ENCODE measurements at places on chromosomes 6 and 20.

- DNase-seq, result no peak
Measured at GRCh38 chr6:138862456-138862855, 66.6 kb downstream of the ECT2L start.

- DNase-seq, result no peak
Measured at GRCh38 chr20:54070187-54070987, at the start of gene BCAS1. Gene BCAS1, minus strand, starts transcription at chr20:54070594. Its CDS starts 11,876 bp downstream, at chr20:54058718.

DNA sequence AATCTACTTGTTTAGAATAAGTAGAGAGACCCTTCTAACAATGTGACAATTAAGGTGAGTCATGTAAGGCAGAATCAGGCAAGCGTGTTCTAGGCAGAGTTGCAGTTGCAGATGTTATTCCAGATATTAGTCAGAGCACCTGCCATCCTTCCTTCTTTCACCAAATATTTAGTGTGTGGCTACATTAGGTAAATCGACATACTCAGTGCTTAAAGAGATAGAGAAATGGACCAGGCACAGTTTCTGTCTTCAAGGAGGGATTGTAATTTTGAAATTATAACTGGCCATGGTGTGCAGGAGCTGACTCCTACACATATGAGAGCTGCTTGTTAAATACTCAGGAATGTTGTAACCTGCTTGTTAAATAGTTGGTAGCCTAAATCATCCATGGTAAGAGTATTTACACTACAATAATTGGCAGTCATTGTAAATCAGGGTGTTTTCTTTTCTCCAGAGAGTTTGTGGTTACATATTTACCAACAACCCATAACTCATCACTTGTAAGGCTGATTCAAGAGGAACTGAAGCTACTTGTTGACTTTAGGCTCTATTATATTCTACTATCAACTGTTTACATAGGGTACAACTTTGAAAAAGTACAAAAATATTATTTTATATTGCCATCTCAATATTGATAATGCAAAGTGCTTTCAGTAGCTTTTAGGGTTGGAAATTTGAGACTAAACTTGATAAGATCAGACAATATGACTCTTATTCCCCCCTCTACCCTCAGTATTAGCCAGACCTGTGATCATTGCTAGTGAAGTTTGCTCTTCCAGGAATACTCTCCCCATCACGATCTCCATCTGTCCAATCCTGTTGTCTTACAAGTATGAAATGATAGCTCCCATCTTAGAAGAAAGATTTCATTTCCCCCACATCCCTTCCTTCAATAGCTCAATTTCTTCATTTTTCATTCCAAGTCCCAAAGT is 607.1 kb downstream of the COL12A1 start:
- peak; percentile 4 for DNase-seq

DNA sequence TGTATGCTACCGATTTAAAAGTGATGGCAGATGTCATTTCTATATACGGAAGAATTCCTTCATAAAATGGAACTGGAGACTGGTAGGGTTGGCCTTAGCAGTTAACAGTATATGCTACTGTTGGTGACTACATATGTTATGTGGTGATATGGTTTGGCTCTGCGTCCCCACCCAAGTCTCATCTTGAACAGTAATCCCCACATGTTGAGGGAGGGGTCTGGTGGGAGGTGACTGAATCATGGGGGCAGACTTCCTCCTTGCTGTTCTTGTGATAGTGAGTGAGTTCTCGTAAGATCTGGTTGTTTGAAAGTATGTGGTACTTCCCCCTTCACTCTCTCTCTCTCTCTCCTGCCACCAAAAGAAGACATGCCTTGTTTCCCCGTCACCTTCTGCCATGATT is 29.6 kb downstream of the RGS17 start:
- DNase-seq, result no peak

- no peak for DNase-seq
Measured at GRCh38 chr6:161300823-161301222, 27.0 kb upstream of the AGPAT4 start.

Measured in stimulated activated naive B cell treated with anti-CD40 and anti-IgM and Interleukin-4, amounts not matched to agents 10 μg/mL and 1 μg/mL and 100 μg/mL, for 72 hours (primary cell).